ENCODE measurements at places on chromosomes 12 and 14.

- DNase-seq, result peak; percentile 79
Measured at GRCh38 chr14:60723907-60724618, at the start of gene SIX4. Gene SIX4, minus strand, starts transcription at chr14:60724351. Its CDS starts 277 bp downstream, at chr14:60724074.

DNA sequence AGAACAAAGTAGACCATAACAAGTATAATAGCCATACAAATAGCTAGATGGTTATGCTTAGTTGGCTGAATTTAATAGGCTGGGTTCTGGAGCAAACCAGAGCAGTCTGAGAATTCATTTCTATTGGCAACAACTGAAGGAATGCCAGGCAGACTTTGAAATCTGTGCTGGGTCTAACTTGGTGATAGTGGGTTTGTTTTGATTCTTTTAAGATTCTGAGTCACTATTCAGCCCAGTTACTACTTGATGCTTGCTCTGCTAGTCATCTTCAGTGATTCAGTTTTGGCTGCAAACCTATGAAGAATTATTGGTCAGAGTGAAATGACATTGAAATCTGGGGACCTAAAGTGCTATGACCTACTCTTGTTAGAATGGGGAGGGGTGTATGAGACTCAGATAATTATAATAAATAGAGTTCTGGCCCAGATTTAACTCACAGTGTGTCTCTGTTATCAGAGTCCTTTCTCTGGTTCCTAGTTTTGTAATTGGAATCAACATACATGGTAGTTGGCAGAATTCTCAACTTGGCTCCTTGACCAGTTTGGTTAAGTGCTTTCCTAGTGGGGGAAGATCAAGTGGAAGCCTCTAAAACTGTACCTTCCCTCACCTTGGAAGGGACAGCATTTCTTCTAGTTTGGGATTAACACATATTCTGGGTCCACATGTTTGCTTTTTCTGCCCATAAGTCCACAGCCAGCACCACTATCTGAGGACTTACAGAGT lies 43.5 kb downstream of the MNAT1 start:
- DNase-seq, result no peak

DNA sequence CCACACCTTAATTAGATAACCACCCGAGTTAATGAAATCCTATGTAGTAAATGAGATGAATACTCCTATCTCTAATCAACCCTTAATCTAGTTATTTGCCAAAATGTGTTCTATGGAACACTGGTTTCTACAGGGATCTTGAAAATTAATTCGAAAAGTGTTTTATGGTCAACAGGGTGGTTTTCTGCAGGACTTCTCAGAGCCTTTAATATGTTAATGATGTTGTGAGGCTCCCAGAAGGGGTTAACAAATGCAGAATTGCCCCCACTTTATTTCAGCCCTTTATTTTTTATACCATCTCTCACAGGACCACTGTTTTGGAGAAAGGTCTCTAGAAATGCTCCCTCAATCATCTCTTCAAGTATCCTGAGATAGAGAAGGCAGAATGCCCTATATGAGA lies 153.1 kb upstream of the RPH3A start:
- no peak for DNase-seq

- no peak for DNase-seq
Measured at GRCh38 chr12:123475246-123475703, 17.3 kb downstream of the SNRNP35 start.

DNA sequence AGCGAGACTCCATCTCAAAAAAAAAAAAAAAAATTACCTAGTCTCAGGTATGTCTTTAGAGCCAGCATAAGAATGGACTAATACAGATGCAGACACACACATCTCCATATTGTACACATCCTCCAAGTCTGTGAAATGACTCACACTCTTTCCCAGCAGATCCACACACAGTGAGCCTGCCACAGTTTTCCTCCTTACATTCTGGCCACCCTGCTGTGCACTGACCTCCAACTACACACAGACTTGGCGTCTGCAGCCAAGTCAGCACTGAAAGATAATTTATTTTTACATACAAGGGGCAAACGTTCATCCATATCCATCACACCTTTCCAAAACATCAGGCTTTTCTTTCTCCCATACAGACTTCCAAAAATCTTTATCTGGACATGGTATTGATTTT lies 115.9 kb downstream of the SLC25A21 start:
- DNase-seq, result no peak

GRCh38 chr12:115451151-115451779 lies 767.3 kb upstream of the TBX3 start:
- DNase-seq, result no peak

DNA sequence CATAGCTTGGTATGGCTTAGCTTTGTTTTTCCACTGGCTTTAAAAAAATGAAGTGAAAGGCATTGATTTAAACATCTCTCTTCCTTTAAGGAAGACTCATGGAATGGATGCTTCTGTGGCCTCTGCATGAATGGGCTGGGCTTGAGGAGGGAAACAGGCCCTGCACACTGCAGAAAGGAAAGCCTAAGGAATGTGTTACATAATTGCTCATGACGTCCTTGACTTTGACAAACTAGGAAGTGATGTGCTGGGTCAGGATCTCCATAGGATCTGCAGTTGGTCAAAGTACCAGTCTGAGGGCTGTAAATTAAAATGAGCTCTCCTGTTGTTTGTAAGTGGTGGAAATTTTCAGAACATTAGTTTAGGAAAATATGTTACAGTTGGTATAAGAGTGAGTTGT lies 12.7 kb downstream of the SAMD4A start:
- no peak for DNase-seq

DNA sequence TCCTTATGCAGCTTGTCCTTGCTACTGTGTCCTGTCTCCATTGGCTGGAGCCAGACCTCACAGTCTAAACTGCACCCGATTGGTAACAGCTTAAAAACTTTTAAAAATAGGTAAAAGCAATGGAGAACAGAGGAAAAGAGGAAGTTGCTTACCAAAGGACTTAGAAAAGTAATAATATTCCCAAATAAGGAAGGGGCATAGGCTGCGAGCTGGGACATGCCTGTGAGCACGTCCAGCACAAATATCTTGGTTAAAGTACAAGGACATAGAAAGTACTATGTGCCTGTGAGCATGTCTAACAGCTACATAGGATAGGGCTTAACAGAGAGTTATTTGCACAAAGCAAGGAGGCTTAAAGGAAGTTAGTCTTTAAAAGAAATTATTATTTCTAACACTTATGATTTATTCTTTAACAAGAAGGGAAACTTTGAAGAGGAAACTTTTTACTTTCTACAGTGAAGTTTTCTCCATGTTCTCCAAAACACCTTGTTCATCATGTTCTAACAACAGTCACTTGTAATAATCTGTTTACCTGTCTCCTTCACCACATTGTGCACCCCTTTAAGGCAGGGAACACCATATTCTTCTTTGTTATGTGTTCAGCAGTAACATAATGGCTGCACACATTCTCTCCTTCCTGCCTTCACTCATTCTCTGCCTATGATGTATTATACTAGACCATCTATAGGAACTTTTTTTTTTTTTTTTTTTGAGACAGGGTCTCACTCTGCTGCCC lies 9.8 kb upstream of the UBE2N start:
- DNase-seq, result no peak

DNA sequence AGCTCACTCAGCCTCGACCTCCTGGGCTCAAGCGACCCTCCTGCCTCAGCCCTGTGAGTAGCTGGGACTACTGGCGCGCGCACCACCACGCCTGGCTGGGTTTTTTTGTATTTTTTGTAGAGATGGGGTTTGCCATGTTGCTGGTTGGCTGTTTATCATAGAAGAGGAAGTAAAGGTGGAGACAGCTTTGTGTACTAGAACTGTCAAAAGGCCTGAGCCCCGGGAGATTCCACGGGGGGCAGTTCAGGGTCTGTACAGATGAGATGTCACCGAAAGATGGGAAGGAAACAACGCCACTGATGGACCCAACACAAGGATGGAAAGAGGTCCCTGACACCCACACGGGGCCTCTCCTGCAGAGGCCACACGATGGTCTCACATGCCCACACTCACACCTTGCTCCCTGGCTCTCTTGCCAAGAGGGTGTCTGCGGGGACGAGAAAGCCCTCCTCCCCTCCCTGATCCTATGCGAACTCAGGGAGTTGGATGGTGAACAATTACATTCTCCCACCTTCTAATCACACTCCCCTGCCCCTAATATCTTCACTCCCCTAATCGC lies 66.6 kb downstream of the KDM2B start:
- no peak for DNase-seq

DNA sequence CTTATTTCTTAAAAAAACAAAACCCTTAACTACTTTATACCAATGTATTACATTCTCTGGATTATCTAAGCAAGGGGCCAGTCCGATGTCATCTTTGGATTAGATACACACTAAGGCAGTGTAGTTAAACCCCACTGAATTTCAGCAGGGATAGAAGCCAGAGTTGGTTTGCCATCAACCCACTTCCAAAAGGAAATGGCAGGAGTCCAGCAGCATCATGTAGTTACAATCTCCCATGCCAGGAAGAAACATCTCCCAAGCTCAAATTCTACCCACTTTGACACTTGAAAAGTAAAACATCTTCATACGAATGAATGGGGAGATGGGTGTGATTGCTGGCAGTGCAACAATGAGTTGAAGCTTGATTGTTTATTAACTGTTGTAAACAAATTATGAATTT lies 203.5 kb upstream of the PLXNC1 start:
- no peak for DNase-seq

- no peak for DNase-seq
Measured at GRCh38 chr12:121455766-121456420, 56.0 kb downstream of the RNF34 start.

DNA sequence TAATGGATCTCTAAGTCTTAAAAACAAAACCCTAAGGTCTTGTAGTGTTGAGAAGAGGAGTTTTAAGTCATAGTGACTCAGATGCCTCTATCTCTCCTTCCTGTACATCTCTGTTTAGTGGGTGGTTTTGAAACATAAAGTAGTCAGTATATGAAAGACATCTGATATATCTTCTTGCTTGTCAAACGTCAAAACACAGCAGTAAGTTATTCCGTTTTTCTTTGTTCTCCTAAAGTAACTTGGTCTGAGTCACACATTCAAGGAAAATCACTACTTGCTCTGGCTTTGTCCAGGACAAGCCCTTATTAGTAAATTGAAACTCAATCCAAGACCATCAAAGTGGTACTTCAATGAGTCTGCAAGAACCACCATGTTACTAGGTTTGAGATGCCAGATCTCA lies 1172.5 kb downstream of the BCL11B start:
- DNase-seq, result no peak

GRCh38 chr14:26128931-26129671 lies 468.7 kb downstream of the NOVA1 start:
- DNase-seq, result no peak

GRCh38 chr12:58176296-58176869 lies 235.0 kb downstream of the ATP23 start:
- no peak for DNase-seq

GRCh38 chr12:114371733-114372132 lies 34.2 kb downstream of the TBX5 start:
- no peak for DNase-seq

DNA sequence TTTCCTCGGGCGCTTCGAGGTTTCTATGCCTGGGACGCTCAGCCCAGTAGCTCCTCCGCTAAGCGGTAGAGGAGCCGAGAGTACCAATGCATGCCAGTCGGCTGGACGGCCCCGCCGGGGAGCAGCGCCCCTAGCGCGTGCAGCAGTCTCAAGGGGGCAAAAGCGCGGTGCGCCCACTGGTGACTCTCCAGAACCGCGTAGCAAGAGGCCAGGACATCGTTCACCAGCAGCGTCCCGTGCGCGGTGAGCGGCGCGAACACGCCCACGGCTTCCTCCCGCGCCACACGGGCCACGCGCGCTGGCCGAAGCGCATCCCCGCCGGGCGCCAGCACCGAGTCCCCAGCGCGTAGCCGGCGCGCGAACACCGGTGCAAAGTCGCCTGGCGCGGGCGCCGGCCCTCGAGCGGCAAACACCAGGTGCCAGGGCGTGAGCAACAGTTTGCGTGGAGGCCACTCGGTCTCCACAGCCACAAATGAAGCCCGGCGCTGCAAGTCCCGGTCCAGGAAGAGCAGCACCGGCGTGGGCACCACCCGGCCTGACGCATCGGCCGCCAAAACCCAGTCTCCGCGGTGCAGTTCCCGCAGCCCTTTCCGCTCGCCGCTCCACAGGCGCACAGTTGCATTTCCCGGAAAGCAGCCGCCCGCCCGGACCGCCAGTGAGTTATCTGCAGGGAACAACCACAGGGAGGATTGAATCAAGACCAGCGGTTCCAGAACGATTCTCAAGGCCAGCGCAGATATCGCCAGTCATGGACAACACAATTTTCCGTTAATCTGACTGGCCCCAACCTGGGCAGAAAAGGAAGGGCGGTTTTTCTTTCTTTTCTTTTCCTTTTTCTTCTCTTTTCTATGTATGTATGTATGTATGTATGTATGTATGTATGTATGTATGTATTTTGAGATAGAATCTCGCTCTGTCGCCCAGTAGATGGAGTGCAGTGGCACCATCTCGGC lies 4.5 kb downstream of the DHH start:
- peak; percentile 77 for DNase-seq

- no peak for DNase-seq
Measured at GRCh38 chr12:92654929-92655328, 47.9 kb upstream of the PLEKHG7 start.

DNA sequence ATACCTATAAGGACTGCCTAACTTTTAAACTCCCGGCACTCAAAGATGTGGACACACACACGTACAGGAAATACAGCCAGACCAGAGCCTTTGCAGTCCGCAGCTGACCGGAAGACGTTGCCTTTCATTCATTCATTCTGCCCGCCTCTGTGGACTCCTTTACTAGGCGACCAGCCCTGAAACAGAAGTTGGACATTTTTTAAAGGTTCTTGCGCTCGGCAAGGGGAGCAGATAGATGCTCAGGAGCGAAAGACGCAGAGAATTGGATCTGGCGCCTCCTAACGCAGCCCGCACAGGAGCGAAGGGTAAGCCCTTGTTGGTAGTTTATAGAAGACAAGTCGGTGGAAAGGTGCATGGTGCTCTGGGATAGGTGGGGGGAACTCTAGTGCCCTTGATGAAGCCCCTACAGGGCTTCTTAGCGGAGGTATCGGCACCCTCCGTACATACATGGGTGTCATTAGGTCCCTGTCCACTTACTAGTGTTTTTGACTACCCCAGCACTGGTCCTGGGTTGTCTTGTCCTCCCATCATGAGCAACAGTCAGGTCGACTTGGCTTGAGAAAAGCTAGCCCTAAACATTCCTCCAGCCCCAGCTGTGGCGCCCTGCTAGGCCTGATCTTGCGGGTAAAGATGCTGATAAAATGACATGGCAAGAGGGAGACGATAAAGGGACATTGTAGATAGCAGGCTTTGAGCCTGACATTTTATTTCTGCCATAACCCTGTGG lies at the start of gene KDM2B:
Gene KDM2B, minus strand, starts transcription at position 65 of the 727 bp plus-strand sequence. CDS start 112 bp downstream, outside the sequence.
- no peak for DNase-seq

GRCh38 chr14:32318087-32318795 lies 10.9 kb upstream of the AKAP6 start:
- DNase-seq, result no peak

Data from right cardiac atrium (tissue), 5 donors.